ENCODE measurements at places on chromosomes 16 and 17.
A peak's percentile ranks its signal among the peaks of the same experiment; 100 is the strongest.

DNA sequence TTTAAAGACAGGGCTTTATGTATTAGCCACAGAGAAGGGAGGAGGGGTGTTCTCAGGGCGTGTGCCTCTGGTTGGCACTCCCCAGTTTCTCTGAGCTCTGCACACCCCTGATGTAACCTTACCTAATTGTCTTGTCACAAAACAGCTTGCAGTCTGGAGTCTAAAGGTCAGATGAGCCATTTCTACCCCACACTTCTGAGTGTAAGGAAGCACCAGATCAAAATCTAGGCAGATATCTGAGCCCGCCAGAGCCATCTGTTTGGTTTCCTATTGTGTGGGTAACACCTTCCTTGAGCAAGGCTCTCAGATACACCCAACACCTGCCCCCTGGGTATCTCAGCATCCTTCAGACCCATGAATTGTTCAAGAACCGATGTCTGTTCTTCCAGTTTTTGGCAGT lies 15.5 kb downstream of the CDH1 start:
- peak; percentile 46 for DNase-seq

- no peak for DNase-seq
Observed at GRCh38 chr17:348692-349425, 3.7 kb downstream of the RPH3AL start.

- DNase-seq, result no peak
Observed at GRCh38 chr17:58611331-58611730, 80.5 kb downstream of the TEX14 start.

- DNase-seq, result no peak
Observed at GRCh38 chr17:46163929-46164594, 29.2 kb downstream of the KANSL1 start.

GRCh38 chr16:86634292-86634691 lies 55.9 kb downstream of the FOXL1 start:
- DNase-seq, result no peak

DNA sequence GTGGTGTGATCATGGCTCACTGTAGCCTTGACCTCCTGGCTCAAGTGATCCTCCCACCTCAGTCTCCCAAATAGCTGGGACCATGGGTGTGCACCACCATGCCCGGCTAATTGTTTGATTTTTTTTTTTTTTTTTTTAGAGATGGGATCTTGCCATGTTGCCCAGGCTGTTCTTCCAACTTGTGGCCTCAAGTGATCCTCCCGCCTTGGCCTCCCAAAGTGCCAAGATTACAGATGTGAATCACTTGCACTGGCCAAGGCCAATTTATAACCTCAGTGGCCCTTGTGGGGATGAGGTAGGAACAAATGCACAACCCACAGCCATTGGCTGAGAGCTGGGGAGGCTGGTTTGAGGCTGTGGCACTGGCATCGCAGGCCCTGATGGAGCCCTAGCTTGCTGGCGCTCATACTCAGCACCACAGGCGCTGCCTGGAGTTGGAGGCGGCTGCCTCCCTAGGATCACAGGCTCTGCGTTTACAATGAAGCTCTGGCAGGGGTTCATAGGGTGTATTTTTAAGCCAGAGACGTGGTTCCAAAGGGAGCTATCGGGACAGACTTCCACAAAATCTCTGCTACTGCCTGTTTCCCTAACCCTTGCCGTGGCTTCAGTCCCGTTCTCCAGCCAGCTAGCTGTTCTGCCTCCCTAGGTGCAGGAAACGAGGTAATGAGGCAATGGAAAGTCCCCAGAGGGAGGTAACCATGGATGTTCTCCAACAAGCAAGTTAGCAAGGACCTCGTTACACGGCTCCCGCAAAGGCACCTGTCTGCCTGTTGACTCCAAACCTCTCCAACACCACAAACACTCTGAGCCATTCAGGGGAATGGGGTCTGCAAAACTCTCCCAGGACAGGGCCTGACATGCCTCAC lies 2.9 kb downstream of the ABCA3 start:
- DNase-seq, result no peak

- DNase-seq, result no peak
Observed at GRCh38 chr16:3454093-3454492, 10.6 kb downstream of the NAA60 start.

- no peak for DNase-seq
Observed at GRCh38 chr17:77768248-77768852, 190.2 kb upstream of the TNRC6C start.

- DNase-seq, result no peak
Observed at GRCh38 chr16:22214889-22215288, 8.8 kb downstream of the EEF2K start.

GRCh38 chr16:71423016-71423415 lies 18.8 kb downstream of the TLE7 start:
- DNase-seq, result no peak

GRCh38 chr17:17724307-17725010 lies 43.2 kb downstream of the RAI1 start:
- no peak for DNase-seq

GRCh38 chr17:17783825-17784656 lies 52.7 kb downstream of the SREBF1 start:
- peak; percentile 19 for DNase-seq

GRCh38 chr16:67833030-67833414 lies 9.1 kb upstream of the THAP11 start:
- no peak for DNase-seq

Data from activated gamma-delta T cell treated with Interleukin-2 at 50 U/mL for 16 hours (primary cell).